ENCODE measurements at places on chromosomes 12 and 14.

GRCh38 chr12:114371733-114372132 is 34.2 kb downstream of the TBX5 start:
- no peak for ATAC-seq

- no peak for ATAC-seq
These were observed 37.7 kb upstream of the ZNF641 start for GRCh38 chr12:48388460-48388859.

DNA sequence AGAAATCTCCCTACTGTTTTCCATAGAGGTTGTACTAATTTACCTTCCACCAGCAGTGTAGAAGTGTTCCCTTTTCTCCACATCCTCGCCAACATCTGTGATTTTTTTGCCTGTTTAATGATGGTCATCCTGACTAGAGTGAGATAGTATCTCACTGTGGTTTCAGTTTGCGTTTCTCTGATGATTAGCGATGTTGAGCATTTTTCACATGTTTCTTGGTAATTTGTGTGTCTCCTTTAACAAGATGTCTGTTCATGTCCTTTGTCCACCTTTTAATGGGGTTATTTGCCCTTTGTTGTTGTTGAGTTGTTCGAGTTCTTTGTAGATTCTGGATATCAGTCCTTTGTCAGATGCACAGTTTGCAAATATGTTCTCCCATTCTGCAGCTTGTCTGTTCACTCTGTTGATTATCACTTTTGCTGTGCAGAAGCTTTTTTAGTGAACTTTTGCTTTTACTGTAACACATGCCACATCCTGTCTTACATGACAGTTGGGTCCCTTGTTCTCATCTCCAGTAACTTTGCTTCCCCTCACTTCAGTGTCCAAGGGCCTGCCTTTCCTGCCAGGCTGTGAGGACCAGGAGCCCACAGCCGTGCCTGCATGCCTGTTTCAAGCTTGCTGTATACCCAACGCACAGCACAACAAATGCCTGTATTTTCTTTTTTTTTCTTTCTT is 64.9 kb downstream of the SPRING1 start:
- ATAC-seq: no peak

DNA sequence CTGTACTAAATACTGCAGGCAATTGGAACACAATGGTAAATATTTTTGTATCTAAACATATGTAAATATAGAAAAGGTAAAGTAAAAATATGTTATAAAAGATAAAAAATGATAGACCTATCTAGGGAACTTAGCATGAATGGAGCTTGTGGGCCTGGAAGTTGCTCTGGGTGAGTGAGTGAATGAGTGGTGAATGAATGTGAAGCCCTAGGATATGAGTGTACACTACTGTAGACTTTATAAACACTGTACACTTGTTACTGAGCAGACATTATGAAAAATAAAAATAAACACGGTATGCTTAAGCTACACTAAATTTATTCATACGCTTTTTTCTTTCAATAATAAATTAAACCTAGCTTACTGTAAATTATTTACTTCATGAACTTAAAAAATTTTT is 7.8 kb downstream of the FNTB start:
- ATAC-seq: no peak

- peak; percentile 71 for ATAC-seq
These were observed 114.3 kb downstream of the KSR2 start for GRCh38 chr12:117854339-117855012.

All from esophagus mucosa (tissue), 1 donor.